ENCODE measurements at places on chromosomes 5 and 9.
A peak's percentile ranks its signal among the peaks of the same experiment; 100 is the strongest.

DNA sequence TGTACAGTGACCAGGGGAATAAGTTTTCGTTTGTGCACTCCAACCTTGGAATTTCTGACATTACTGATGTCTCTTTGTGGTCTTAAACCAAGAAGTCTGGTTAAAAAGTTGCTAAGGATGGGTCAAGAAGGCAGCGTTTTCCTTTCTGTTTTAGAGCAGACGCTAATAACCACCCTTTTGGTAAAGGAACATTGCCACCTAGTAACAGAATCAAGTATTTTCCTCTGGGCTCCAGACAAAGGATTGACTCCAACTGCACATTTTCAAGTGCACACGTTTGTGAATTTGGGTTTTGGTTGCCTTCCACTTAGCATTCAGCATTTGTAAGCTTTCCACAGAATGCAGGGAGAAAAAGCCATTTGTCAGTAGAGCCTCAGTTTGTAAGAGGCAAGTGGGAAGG, 22.2 kb upstream of the CEP78 start:
- DNase-seq, result no peak

DNA sequence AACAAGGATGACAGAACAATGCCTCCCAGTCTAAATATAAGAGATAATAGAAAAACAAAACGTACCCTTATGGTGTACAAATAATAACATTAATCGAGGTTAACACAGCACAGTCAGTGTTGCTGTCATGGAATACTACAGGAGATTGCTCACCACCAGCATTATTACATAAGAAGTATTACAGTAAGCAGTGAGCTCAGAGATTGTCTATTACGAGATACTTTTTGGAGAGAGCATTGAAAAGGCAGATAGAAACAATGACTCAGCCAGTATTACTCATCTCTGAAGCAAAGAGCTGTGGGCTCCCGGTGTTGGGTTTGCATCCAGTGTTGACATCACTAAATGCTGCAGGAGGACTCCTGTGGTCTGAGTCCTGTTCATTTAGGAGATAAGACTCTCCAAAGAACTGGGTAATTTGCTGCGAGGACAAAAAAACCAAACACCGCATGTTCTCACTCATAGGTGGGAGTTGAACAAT, 191.9 kb upstream of the SEMA6A start:
- no peak for DNase-seq

DNA sequence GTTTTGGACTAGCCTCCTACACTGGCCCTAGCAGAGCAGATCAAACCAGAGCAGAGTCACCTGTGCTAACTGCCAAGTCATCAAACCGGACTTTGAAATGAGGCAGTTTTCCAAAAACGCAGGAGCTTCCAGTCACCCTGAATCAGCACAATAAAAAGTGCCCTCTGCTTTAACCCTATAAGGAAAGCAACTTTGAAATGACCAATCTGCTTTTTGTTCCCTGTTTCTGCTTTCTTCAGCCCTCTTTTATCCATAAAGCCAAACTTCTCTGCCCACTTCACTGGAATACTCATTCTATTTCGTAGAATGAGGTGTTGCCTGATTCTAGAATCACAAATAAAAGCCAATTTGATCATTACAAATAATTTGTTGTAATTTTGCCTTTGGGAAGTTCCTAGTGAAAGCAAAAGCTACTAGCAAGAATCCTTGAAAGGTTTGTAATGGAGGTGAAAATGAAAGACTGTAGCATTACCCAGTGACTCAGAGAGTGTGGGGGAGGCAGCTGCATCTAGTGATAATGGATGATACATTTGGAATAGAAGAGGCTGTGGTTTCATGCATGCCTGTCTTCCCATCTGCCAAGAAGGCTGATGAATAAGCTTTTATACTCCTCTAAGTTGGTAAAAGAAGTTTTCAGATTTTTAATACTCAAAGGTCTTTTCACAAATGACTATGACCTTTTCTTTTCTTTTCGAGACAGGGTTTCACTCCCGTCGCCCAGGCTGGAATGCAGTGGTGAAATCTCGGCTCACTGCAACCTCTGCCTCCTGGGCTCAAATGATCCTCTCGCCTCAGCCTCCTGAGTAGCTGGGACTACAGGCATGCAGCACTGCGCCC, 14.9 kb downstream of the SPAAR start:
- no peak for DNase-seq

DNA sequence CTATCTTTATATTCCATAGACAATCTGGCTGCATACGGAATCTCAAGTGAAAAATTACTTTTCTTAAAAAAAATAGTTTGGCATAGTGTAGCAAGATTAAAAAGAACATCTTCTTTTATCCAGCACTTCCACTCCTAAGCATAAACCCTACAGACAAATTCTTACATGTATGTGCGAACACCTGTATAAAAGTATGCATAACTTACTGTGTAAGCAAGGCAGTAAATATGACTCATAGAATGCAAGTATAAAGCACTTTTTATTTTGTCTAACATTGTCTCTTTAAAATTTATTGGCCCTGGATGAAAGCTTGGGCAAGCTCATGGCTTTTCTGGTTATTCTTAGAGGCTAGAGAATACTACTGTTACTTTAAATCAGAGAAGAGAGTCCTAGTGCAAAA, 86.4 kb downstream of the MSX2 start:
- DNase-seq, result no peak

DNA sequence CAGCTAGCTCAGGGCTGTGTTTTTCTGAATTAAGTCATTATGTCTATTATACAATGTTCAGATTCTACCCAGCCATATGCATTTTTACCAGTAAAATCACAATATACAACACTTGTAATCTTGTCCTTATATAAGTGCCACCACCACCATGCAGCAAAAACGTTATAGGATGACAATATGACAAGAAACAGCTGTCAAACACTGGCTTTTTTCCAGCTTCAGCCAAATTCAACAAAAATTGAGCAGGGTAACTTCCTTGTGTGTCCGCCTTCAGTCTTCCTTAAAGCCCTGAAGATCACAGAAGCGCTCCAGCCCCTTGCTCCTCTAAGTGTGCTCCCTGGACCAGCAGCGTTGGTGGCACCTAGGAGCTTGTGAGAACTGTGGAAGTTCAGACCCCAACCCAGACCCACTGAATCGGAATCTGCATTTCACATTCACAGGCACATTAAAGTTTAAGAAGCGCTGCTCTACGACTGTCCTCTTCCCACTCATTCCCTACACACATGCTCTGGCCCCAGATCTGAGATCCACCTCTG, 111.8 kb downstream of the LHFPL2 start:
- no peak for DNase-seq

- DNase-seq, result no peak
Observed at GRCh38 chr9:33170464-33171415, 3.6 kb upstream of the B4GALT1 start.

DNA sequence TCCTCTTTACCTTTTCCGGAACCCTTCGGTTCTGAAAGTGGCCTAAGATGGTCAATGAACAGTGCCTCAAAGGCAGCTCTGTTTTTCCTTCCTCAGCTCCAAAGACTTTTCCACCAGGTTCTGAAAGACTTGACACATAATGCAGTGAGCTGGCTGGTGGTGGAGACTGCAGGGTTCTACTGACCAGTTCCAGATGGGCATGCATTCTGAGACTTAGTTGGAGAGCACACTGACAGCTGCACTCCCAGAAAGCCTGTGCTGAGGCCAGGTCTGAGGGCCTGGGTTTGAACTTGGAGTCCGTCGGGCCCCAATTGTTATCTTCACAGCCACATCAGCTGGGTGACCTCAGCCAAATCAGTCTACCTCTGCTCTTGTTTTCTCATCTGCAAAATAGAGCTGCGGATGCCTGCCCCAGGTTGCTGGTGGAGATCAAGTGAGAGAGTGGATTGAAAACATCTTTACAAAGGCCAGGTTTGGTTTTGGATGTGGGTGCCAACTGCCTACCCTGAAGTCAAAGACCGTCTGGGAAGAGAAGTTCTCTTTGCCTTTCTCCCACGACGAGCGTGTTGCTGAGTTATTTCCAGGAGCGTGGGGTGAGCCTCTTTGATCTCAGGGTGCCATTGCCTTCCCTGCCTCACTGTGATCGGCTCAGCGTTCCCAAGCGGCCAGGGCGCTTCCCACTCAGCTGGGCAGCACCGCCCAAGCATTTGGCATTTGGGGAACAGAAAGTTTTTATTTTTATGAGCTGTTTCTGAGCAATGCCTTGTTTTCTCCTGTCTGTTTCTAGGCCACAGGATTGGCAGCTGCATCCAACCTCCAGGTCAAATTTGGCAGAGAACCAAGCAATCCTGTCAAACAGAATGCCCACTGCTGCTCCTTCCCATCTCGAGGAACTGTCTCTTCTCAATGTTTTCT, 54.9 kb downstream of the RAD23B start:
- DNase-seq, result no peak

- no peak for DNase-seq
Observed at GRCh38 chr5:126044111-126044668, 379.0 kb upstream of the GRAMD2B start.

DNA sequence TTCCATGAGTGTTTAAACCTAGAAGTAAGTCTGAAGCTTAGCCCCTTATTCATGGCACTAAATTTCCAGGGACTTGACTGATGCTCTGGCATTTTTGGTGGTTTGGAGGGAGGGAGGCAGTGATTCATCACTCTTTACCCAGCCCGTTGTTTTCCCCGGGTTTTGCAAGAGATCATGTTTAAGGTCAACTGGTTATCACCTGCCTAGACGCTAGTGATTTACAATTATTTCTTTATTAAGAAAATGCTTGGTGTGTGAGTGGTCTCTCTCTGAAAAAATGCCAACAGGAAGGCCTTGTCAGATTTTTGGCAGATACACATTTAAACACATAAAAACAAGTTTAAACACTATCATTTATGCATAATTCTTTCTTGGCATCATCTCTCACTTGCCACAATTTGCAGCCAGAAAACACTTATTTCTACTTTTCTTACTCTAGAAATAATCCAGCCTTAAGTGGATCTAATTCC, 737.9 kb upstream of the ZNF608 start:
- no peak for DNase-seq

- no peak for DNase-seq
Observed at GRCh38 chr9:8366161-8366926, 566.8 kb upstream of the DMAC1 start.

GRCh38 chr5:135657536-135658305, 78.9 kb upstream of the CXCL14 start:
- DNase-seq, result no peak

- no peak for DNase-seq
Observed at GRCh38 chr9:95143591-95144561, 173.6 kb downstream of the FANCC start.

- DNase-seq, result peak; percentile 62
Observed at GRCh38 chr9:99057665-99058625, 47.0 kb upstream of the TGFBR1 start.

GRCh38 chr5:141393267-141393666, 834 bp downstream of the PCDHGA8 start:
- no peak for DNase-seq

DNA sequence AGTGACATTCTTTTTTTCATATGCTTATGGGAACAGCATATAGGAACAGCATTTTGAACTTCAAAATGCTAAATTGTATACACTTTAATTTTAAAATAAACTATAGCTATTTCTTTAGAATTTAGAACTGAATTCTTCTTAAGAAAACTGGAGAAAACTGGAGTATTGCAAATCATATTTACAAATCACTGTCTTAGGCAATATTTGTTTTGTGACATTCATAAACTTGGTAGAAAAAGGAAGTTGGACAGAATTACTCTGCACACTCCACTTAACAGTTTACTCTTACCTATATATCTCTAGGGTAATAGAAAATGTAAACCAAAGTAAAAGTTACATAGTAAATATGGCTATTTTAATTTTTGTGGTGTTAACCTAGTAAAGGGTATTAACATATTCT, 3.1 kb downstream of the DMRTA1 start:
- no peak for DNase-seq

GRCh38 chr9:124969401-124969800, 28.5 kb upstream of the GOLGA1 start:
- no peak for DNase-seq

GRCh38 chr5:74126294-74126693, 500.3 kb downstream of the ARHGEF28 start:
- no peak for DNase-seq

GRCh38 chr5:137607771-137608170, 108.6 kb upstream of the SPOCK1 start:
- no peak for DNase-seq

GRCh38 chr9:113148781-113149510, 1.9 kb upstream of the SLC31A2 start:
- no peak for DNase-seq

GRCh38 chr9:111118256-111118948, 80.1 kb upstream of the LPAR1 start:
- no peak for DNase-seq

DNA sequence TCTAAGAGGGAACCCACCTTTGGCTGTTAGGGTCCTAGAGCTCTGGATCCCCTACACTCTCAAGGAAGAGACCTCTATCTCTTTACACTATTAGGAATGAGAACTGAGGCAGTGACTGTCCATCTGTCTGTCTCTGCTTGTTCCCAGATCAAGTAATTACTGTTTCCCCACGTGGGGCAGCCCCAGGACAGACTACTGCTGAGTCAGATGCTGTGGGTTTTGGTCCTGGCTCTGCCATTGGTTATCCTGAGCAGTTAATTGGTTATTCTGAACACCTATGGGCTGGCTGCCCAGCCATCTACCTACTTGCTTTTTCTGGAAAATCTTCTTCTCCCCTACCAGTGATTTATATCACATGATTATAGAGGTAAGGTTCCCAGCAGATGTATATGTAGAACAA, 33.3 kb downstream of the FBXO10 start:
- no peak for DNase-seq

- no peak for DNase-seq
Observed at GRCh38 chr5:43514471-43514815, 505 bp downstream of the C5orf34 start.

DNA sequence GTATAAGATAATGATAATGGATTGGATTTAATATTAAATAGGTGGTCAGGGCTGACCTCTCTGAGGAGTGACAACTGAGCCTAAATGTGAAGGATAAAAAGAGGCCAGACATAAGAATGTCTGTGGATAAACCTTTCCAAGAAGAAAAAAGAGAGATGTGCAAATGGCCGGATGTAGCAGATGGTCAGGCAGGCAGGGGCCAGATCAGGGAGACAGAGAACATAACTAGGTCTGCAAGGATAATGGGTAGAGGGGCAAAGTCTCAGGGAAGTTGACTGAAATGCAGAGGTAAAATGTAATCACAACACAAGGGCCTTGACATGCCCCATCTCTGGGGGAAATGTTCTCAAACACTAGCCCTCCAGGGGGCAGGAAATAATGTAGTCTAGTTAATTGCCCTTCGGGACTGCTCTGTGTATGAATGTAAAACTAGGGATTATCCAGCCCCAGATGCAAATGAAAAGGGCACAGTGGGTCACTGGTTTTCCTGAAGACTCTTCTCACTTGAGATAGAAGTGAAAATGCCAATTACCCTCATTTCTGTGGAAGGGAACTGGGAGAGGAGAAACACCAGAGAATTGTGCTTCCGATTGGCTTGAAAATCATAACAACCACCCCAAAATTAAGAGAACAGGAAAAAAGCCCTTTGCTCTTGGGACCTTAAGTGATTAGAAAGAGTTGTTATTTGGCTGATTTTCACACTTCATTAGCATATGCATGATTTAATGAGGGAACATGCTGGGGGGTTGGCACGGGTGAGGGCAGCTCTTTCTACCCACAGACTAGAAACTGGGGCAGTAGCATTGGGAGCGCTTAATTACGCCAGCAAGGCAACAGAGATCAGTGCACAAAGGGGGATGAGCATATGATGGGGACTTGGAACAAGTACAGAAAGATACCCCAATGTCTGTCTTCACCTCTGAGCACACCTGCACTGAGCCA, 88.6 kb downstream of the PPP2R2B start:
- DNase-seq, result no peak

GRCh38 chr5:95241635-95242034, 43.3 kb downstream of the MCTP1 start:
- DNase-seq, result no peak

GRCh38 chr5:132457371-132458225, 33.0 kb downstream of the IRF1 start:
- no peak for DNase-seq

GRCh38 chr9:114259798-114260523, 62.9 kb upstream of the ORM1 start:
- no peak for DNase-seq
